Epithelial cell of proximal tubule (primary cell): ENCODE measurements at places on chromosomes 11 and 22.

- no peak for DNase-seq
These were observed 19.8 kb downstream of the DRD4 start for GRCh38 chr11:656866-657265.

GRCh38 chr11:118142081-118142480 is 10.5 kb downstream of the SCN4B start:
- DNase-seq: peak; percentile 25

DNA sequence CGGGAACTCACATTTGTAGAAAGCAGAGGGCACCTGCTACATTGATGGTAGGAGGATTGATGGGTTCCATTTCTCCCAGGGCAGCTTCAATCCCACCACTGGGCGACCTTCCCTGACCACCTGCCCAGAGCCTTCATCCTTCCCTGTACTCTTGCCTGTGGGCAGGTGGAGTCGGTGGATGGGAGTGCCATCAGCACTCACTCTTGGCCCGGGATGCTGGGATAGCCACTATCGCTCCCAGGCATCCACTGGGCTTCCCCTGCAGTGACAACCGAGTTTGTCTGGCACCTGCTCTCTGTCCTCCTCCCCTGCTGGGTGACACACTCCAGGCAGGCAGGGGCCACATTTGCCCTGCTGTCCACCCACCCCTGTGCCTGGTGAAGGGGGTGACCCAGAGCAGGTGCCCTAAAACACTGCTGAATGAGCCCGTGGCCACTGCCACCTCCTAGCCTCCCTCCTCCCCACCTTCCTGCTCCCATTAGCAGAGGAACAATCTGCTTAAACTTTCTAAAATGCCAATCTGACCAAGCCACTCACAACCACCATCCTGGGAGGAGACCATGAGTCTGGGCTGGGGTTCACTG is 604.7 kb downstream of the TBC1D22A start:
- DNase-seq: no peak

DNA sequence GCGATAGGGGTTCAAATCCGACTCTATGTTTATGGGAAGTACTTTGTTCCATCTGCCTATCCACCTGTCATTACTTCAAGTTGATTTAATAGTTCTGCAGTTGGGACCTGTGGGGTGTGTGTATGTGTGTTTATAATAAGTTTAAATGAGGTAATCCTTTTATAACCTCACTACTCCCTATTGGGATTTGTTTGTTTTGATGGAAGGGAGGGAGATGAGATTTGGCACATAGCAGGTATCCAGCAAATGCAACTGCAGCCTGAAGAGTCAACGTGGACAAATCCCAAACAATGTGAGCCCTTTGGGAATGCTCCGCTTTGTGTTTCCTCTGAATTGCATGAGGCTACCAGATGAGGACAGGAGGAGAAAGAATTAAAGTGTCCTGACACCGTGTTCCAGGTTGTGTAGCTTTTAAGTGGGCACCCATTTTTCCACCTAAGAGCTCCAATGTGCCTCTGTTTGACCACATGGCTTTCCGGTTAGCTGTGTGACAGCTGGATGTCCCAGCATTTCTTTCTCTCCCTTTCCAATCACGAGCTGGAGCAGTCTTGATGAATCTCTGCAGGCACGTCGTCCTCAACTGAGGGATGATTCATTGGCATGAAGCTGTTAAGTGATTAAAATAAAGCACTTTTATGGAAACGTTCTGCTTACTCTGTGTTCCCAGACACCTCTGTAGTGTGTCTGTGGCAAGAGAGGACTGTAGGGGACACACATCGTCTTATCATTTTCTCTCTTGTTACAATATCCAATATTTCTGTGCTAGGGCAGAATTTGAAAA is 610.7 kb downstream of the NTM start:
- no peak for DNase-seq

GRCh38 chr11:12512826-12513395 is 135.5 kb downstream of the PARVA start:
- no peak for DNase-seq

- peak; percentile 6 for DNase-seq
These were observed 112.4 kb downstream of the KCNC1 start for GRCh38 chr11:17846852-17847453.

- peak; percentile 7 for DNase-seq
These were observed 32.1 kb upstream of the PCF11 start for GRCh38 chr11:83124636-83125424.

- peak; percentile 23 for DNase-seq
These were observed 941.7 kb downstream of the NTM start for GRCh38 chr11:132312161-132312560.

DNA sequence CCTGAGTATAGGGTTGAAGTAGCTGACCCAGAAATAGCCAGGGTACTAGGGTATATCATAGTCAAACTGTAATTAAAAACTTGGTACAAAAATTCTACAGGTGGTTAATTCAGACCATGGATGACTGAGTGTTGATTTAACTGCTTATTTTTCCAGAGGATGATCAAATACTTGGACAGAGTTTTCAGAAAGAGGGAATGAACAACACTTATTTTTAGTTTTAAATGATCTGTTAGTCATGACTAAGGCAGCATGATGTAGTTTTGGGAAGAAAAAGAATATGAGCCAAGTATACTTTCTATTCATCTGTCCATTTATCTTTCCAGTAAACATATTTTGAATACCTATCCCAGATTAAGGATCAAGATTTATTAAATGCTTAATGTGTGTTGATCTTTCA is 19.8 kb upstream of the CCDC89 start:
- DNase-seq: no peak

DNA sequence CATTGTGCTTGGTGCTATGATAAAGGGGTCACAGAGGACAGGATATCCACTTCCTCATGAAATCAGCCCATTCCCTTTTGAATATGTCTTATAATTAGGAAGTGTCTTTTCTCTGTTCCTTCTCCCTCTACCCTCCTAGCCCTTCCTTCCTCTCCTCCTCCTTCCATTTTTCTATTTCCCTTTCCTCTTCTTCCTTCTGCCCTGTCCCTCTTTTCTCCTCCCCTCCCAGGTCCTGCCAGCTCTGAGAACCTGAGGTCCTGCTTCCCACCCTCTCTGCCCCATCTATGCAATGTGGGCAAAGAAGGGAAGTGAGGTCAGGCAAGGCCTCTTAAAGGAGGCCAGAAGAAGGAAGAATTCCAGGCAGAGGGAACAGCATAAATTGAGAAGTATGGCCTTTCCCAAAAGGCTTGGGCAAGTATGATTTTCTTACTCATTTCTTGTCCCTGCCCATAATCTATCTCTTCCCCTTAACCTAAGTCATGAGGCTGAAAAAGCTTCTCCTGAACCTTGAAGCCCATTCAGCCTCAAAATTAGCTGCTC is 7.7 kb upstream of the UBASH3B start:
- no peak for DNase-seq

GRCh38 chr11:111532365-111532709 is 8.2 kb upstream of the LAYN start:
- no peak for DNase-seq

DNA sequence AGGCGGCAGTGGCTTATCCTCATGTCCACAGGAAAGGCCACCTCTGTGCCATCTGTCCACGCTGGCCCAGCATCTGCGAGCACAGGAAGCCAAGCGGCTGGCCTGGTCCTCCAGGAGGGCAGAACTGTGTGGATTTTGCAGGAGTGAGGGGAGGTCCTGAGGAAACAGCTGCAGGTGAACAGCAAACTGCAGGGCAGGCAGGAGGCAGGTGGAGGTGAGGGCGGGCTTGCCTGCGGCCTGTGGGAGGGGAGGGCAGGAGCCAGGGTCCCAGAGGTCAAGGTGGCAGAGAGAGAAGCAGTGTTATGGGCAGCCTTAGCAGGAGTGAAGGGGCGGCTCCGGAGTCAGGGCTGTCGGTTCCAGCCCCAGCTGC is 369.7 kb downstream of the SHANK2 start:
- DNase-seq: no peak

DNA sequence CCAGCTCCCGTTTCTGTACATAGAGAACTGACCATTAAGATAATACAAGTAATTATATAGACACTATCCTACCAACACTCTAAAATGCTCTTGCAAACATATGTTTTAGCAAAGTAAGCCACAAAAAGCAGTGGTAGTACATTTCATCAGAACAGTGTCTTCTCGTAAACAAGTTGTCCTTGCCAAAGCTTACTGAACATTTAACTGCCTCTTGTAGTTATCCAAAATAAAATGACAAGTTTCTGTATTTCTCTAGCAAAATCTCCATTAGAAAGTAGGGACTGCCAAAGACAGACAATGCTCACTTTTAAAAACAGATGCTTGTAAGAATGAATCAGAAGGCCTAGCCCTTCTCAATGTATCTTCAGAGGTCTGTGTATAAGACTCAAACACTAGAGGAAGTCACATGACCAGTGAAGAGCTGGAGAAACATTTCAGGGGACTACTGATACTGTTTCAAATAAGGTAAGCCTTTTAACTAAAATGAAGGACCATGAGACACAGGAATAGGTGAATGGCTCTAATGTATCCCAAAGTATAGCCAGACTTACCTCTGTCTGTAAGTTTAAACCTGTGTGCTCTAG is 7.8 kb upstream of the ZC3H12C start:
- DNase-seq: no peak

GRCh38 chr22:28938286-28938833 is 55.0 kb downstream of the ZNRF3 start:
- no peak for DNase-seq

DNA sequence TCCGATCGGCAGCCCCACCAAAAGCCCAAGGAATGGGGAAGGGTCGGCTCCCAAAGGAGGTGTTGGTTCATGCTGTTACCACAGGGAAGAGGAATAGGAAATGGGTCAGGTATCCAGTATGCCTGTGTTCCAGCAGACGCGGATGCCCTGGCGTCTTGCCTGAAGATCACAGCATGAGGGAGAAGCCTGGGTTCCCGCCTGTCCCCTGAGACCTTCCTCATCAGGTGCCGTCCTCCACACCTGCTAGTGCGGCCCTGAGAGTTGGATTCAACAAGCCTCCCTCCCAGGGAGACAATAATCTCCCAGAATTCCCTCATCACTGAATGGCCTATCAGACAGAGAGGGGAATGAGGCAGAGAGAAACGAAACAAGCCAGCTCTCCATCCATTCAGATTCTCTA is 92.2 kb downstream of the SPATA19 start:
- no peak for DNase-seq

DNA sequence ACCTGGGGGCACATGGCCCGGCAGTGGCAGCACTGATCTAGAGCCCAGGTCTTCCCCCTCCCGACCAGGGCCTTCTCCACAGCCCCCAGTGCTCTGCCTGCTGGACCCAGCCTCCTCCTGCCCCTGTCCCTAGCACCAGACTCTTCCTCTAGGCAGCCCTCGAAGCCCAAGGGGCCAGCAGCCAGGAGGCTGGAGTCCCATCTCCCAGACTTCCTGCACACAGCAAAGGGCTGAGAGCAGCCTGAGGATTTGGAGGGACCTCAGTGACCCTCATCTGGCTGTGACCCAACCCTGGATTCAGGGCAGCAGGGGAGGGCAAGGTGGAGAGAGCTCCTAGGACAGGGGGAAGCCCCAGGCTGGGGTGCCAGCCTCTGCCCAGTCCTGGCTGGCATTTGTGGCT is 3.0 kb downstream of the RHOD start:
- DNase-seq: no peak

GRCh38 chr11:74581954-74582547 is 10.3 kb upstream of the POLD3 start:
- DNase-seq: no peak

- DNase-seq: no peak
These were observed 302.1 kb upstream of the B3GAT1 start for GRCh38 chr11:134714021-134714656.

- DNase-seq: no peak
These were observed 2.6 kb upstream of the RTL6 start for GRCh38 chr22:44500599-44500998.

DNA sequence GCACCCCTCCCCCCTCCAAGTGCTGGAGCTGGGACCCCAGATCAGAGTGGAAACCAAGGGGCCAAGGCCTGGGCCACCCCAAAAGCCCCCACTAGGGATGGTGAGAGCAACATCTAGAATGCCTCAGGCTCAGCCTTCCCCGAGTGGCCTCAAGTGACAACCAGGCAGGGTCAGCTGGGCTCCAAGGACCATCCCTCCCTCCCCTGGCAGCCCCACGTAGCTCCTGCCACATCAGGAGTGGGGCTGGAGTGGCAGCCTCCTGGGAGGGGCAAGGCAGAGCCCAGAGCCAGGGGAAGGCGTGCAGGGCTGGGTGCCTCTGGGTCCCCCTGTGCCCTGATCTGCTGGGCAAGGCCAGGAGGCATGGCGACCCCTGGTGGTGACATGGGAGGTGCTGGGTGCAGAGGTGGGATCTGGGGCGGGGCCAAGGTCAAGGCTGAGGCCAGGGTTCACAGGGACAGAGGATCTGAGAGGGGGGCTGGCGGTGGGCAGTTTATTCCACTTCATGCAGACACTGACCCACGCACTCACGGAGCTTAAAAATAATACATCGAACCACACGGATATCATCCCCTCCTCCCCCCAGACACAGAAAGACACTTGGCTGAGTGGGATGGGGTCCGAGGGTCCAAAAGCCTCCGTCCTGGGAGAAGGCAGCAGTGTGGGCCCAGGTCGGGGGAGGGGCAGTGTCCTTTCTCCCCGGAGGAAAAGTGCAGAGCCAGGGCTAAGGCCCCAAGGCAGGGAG is 15.8 kb upstream of the EHD1 start:
- DNase-seq: no peak

- DNase-seq: no peak
These were observed 193.0 kb downstream of the MSANTD4 start for GRCh38 chr11:105829084-105829483.

DNA sequence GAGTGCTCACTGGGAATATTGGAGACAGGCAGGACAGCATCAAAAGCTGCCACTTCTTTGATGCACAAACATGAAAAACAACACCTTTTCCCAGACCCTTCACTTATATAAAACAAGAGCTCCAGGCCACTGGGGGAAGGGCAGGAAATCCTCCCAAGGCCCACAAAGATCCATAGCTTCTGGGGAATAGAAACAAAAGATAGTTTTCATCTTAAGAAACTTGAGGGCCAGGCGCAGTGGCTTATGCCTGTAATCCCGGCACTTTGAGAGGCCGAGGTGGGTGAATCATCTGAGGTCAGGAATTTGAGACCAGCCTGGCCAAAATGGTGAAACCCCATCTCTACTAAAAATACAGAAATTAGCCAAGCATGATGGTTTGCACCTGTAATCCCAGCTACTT is 15.3 kb downstream of the RTL6 start:
- no peak for DNase-seq

GRCh38 chr11:27208846-27209245 is 154.2 kb downstream of the CCDC34 start:
- no peak for DNase-seq

DNA sequence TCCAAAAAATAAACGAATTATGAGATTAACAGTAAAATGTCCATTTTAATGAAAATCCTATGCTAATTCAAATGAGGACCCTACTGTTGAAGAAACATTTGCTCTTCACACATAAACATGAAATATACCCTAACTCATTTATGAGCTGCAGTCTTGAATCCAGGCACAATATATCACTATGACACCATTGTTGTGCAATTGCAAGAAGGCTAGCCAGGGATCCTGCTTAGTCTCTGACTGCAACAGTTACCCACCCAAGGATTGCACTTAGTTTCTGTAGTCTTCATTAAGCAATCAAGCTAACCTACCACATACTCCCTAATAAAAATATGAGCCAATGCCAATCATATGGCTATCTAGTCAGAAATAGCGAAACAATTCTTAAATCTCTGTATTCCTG is 981.0 kb upstream of the FAT3 start:
- DNase-seq: no peak

- DNase-seq: no peak
These were observed 64.4 kb downstream of the MYH9 start for GRCh38 chr22:36323182-36323854.
